ENCODE measurements at places on chromosomes 2 and 18.
A peak's percentile ranks its signal among the peaks of the same experiment; 100 is the strongest.

- no peak for DNase-seq
These were observed 674.0 kb downstream of the PLCL1 start for GRCh38 chr2:198478361-198478760.

- no peak for DNase-seq
These were observed 49.2 kb upstream of the SMAD2 start for GRCh38 chr18:47979611-47980200.

- DNase-seq, result no peak
These were observed 363.6 kb downstream of the ZNF521 start for GRCh38 chr18:24988253-24988840.

DNA sequence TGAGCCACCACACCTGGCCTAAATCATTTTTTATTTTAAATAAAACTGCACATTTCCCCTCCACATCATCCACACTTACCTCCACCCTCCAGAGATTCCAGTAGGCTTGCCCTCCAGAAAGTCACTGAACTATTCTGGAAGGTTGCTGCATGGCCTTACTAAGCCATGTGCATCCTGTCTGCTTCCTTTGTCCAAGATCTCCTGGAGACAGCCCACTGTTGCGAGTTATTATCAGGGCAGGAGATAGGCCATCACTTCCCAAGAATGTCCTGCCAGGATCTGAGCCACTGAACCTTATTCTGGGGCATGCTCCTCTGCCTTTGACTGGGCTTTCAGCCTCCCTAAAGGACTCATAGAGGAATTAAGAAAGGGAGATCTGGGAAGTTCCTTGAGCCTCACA is 26.8 kb downstream of the CCDC68 start:
- DNase-seq, result no peak

GRCh38 chr18:45688833-45689232 is 35.1 kb upstream of the SLC14A1 start:
- peak; percentile 30 for DNase-seq

GRCh38 chr2:157596992-157597681 is 31.5 kb downstream of the ACVR1C start:
- DNase-seq, result peak; percentile 40

GRCh38 chr2:61970807-61971556 is 65.5 kb downstream of the COMMD1 start:
- no peak for DNase-seq

DNA sequence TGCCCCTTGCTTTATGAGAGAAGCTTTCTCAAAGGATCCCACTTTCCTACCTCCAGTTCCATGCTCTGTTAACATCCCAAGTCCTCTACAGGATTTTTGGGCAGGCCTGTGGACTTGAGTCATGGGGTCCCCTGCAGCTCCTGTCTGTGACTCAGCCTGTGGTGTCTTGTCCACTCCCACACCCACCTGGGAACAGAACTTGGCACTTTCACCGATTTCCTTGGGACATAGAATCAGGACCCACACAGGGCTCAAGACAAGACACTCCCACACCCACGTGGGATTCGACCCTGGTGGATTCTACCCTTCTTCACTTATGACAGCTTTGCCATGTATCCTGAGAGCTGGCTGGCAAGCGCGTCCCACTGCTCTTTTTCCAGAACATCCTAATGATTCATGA is 30.7 kb upstream of the HDAC4 start:
- DNase-seq, result no peak

DNA sequence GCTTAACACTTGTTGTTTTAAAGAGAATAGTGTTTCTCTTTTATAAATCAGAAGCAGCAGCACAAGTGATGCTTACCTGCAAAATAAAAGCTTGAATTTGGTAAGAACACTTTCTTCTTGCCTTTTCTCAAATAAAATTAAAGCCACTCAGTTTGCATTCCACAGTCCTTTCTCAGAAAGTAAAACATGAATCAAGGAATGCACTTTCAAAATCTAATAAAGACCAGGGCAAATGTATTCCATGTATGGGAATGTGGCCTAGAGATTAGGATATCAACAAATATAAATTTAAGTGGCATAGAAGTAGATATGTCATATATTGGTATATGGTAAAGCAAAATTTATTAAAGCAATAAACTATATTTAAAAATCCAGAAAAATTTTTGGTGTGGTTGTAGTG is 352.8 kb downstream of the THSD7B start:
- no peak for DNase-seq

DNA sequence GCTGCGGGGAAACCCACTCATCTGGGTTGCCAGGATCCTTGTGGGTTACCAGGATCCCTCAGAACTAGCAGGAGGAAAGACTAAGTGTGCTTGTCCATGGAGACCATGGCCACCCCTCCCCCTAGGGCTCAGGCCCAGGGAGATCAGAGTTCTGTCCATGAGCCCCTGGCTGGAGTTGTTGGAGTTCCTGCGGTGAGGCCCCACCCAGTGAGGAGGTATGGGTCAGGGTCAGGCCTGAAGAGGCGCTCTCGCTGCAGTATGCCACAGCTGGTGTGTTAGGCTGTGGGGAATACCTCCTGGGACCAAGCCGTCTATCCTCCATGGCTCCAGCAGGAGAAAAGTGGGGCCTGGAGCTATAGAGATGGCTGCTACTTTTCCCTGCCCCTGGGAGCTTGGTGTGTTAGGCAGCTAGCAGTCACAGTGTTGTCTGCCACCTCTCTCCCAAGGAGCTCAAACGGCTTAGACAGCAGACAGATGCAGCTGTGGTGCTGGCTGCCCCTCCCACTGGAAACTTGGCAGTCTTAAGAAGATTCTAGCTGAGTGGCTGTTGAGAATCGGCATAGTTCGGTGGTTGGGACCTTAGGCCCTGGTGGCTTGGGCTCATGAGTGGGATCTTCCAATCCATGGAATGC is 240.3 kb upstream of the CELF4 start:
- no peak for DNase-seq
